ENCODE measurements at places on chromosomes 1 and 21. TPM values are rescaled to one million over a fixed set of nuclear protein-coding genes. Genes with fewer than 3 reads are reported as not detected.

Gene AHDC1
- total RNA-seq, result 16.4 TPM

Gene IL10
- 11.1 TPM for total RNA-seq

Gene RCSD1
- total RNA-seq, result 9.4 TPM

Gene FMO5
- total RNA-seq, result 1.9 TPM

Gene APOBEC4
- total RNA-seq, result not detected

Gene EXO1
- not detected for total RNA-seq

Gene C1orf226
- 16.1 TPM for total RNA-seq
